Epithelial cell of esophagus (primary cell): ENCODE measurements at places on chromosomes 11 and 22.

DNA sequence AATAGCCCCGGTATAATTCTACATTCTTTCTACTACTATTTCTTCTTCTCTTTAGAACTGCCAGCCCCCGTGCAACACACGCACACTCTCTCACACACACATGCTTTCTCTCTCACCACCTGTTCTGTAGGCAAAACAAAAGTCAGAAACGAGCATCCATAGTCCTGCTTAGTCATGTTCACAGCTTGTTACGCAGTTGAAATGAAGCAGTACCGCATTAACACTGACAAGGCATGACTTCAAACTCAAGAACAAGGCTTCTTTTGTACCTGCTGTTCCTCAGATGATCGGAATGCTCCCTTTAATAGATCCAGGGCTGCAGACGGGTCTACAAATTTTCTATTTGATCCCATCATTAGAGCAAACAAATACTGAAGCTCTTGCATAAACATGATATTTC lies 42.2 kb downstream of the USP28 start:
- no peak for DNase-seq

GRCh38 chr11:72379384-72380131 lies 54.8 kb downstream of the CLPB start:
- no peak for DNase-seq

- no peak for DNase-seq
Observed at GRCh38 chr22:37549704-37550059, 10.6 kb upstream of the CDC42EP1 start.

DNA sequence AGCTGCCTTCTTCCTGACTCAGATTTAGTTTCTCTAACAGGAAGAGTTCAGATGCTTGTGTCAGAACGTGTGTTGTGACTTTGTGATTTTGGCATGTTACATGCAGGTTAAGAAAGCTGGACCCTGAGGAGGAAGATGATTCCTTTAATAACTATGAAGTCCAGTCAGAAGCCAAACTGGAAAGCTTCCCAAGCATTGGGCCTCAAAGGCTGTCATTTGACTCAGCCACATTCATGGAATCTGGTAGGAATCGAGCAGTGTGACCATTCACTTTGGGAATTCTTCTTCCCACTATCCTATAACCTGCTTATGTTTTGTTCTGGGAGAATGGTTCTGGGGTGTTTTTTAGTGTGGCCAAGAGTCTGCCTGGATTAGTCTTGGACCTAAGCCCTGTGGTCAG lies 48.0 kb downstream of the CABIN1 start:
- DNase-seq = peak; percentile 48

DNA sequence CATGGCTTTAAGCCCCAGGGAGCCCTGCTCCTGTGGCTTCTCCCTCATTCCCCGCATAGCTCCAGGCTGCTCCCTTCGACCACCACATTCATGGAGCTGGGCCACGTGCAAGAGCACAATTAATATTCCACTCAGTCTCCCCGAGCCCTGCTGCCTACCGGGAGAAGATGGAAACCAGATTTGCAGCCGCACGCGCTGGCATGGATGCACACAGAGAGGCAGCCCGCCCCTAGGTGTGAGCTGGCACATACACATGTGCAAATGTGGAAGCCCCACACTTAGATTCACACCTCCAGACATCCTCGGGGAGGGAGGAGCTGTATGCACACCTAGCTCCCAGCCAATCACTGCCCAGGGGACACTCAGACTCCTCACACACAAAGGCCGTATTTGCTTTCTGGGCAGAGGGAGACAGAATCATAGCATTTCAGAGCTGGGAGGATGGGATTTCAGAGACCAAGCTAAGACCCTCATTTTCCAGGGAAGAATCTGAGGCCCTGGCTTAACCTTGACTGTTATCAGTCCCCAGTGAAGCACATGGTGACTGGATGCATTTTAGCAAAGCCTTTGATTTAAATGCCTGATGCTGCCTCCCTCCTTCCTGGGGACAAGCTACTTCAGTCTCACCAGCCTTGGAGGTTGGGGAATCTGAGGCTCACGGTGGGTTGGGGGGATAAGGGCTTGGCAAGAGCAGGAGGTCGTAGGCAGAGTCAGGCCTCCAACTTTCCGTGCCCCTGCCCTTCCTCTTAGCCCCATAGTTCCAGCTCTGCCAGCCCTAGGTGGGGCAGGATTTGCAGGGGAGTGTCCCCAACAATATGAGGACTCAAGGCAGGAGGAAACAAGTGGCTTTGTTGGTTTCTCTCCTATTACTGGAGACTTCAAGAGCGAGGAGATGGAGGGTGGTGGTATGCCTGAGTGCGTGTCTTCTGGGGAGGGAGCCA lies 5.3 kb upstream of the CREB3L1 start:
- no peak for DNase-seq

DNA sequence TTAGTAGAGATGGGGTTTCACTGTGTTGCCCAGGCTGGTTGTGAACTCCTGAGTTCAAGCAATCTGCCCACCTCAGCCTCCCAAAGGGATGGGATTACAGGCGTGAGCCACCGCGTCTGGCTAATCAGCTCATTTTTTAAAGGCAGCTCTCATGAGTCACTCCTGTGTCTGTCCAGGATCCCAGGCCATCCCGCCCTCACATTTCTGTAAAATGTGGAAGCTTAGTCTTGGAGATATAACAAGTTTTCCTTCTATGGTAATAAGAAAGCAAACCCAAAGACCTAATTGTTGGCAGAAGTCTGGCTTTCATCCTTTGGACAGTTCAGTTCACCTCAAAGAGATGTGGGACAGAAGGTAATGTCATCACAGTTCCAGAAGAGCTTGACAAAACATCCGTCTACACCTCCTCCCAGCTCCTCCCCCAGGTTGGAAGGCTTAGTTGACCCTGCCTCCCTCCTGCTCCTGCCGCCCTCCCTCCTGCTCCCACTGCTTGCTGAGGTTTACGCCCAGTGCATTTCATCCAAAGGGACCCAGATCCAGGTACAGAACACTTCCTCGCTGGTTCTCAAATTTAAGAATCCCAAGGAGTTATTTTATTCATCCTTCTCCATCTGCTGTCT lies 6.4 kb downstream of the DRD2 start:
- DNase-seq = no peak

GRCh38 chr11:91802475-91802874 lies 422.1 kb upstream of the FAT3 start:
- DNase-seq = no peak
